ENCODE measurements at places on chromosomes 3 and 15.

DNA sequence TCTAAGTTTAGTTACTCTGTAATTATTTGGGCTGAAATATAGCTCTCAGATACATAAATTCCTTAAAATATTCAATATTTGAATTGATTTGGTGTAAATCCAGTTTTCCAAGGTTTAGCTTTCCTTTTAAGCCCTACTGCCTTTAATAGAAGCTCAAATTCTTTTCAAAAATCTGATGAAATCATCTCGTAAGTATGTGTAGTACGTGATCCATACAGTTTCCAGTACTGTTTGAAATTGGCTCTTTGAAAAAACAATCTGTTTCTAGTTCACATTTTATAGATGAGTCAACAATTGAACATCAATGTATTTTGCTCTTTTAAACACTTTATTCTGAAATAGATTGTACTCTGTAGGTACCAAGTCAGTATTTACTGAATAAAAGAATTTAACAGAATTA lies 84.2 kb downstream of the LRRC49 start:
- no peak for DNase-seq

- no peak for DNase-seq
These were observed 2.9 kb downstream of the SNRPN start for GRCh38 chr15:24957691-24958090.

- DNase-seq: no peak
These were observed 97.8 kb downstream of the GTPBP8 start for GRCh38 chr3:113088616-113089015.

DNA sequence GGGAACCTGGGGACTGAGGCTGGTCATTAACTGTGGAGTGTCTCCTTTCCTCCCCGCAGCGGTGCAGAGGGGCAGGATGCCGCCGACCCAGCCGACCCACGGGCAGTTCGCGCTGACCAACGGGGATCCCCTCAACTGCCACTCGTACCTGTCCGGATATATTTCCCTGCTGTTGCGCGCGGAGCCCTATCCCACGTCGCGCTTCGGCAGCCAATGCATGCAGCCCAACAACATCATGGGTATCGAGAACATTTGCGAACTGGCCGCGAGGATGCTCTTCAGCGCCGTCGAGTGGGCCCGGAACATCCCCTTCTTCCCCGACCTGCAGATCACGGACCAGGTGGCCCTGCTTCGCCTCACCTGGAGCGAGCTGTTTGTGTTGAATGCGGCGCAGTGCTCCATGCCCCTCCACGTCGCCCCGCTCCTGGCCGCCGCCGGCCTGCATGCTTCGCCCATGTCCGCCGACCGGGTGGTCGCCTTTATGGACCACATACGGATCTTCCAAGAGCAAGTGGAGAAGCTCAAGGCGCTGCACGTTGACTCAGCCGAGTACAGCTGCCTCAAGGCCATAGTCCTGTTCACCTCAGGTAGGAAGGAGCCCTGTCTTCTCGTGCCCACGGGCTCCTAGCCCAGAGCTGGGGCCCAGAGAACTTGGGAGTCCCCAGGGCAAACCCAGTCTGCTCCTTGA lies 3.7 kb downstream of the NR2F2 start:
- DNase-seq: no peak

- no peak for DNase-seq
These were observed 5.6 kb downstream of the GABRB3 start for GRCh38 chr15:26767169-26767670.

DNA sequence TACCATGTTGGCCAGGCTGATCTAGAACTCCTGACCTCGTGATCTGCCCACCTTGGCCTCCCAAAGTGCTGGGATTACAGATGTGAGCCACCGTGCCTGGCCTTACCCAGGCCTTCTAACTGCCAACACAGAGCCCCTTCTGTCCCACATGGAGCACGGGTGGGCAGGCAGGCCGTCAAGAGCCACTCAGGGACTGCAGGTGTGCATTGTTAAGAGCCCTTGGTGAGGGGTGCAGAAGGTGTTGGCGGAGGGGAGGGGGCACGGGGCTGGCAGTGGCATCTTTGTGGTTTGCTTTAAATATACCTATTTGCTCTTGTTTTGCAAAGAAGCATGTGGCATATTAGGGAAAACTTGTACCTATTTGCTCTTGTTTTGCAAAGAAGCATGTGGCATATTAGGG lies 37.3 kb downstream of the SMAD6 start:
- DNase-seq: no peak

GRCh38 chr3:169146866-169147237 lies 516.7 kb downstream of the MECOM start:
- DNase-seq: no peak

DNA sequence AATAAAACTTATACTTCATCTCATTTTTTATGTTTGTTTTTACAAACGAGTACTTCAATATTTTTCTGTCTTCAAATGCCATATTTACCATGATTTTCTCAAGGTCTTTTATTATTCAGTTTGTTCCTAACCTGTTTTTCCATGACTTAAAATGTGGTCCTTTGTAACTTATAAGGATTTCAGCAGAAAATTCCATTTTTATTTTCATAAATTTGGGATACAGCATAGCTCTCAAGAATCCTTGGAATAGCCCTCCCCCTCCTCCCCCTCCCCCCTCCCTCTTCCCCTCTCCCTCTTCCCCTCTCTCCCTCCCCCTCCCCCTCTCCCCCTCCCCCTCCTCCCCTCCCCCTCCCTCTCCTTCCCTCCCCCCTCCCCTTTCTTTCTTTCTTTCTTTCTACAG lies 14.9 kb upstream of the STX19 start:
- DNase-seq: no peak

DNA sequence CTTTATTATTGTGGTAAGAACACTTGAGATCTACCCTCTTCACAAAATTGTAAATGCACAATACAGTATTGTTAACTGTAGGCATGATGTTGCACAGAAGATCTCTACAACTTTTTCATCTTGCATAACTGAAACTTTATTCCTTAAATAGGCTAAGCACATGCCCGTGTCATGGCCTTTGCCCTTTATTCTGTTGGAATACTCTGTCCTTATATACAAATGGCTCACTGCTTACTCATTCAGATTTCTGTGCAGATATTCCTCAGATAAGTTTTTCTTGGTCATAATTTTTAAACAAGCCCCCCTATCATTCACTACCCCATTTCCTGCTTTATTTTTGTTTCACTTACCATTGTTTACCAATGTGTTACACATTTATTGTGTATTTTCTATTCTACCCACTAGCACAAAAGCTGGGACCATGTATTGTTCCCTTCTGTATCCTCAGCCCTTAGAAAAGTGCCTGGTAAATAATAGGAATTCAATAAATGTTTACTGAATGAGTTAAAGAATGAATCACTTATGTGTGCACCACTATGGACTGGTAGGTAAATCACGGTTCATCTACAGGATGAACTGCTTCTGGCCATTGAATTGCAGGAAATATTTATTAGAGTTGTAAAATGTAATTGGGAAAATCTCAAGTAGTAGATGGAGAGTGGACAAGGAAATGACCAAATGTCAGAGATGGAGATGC lies 151.0 kb downstream of the CPNE4 start:
- no peak for DNase-seq

DNA sequence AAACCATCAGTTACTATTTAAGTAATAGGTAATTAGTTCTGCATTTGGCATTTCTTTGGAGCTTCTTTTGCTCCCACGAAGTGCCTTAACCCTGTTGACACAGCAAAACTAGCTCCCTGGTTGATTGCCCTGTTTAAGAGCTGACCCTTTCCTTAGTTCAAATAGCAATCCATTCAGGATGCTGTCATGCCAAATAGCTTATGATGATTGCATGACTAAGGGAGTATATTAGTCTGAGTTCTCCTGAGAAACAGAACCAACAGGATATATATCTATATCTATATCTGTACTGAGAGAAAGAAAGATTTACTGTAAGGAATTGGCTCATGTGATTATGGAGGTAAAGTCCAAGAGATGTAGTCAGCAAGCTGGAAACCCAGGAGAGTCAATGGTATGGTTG lies 50.3 kb upstream of the SPRED1 start:
- DNase-seq: no peak

- DNase-seq: no peak
These were observed 54.4 kb downstream of the ROPN1B start for GRCh38 chr3:126023390-126023789.

GRCh38 chr3:55690726-55691125 lies 203.6 kb upstream of the WNT5A start:
- DNase-seq: no peak

- peak; percentile 48 for DNase-seq
These were observed 36.3 kb upstream of the PLA2G4E start for GRCh38 chr15:42056934-42057798.

DNA sequence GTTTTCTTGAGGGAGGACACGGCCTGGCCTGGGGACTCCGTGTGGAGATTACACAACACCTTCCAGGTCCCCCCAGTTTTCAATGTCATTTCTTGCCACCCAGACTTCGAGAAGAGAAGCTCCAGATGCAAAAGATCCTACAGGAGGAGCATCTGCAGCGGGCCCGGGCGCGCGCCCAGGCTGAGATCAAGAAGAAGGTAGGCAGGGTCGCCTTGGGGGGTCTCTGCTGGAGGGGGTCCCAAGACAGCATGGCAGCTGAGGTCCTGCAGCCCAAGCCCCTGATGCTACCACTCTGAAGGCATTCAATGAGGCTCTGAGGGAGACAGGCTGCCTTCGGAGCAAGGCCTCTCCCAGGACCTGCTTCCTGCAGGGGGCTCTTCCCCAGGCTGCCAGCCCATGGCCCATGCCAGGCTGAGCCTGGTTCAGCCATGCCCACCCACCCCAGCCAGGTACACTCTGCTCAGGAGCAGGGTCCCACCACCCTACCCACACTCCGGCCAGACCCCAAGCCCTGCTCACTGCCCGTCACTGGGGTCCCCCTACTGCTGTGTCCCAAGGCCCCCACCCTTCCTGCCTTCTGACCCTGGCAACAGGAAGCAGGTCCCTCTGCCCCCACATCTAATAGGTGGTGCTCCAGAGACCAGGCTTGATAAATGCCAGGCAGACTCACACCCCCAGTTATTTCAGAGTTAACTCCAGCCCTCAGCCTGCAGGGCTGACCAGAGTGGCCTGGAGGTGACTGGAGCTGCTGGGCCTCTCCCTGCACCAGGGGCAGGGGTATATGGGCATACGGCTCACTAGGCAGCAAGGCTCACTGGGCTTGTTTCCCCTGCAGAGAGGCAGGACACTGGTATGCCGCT lies 40.0 kb downstream of the ZXDC start:
- DNase-seq: no peak

All from T-cell (primary cell).